CD4-positive, alpha-beta T cell treated with Interleukin-15 for 4 hours (primary cell): ENCODE measurements at places on chromosomes 3 and 15.

GRCh38 chr3:40765884-40766283, 241.1 kb downstream of the ZNF621 start:
- DNase-seq: no peak

DNA sequence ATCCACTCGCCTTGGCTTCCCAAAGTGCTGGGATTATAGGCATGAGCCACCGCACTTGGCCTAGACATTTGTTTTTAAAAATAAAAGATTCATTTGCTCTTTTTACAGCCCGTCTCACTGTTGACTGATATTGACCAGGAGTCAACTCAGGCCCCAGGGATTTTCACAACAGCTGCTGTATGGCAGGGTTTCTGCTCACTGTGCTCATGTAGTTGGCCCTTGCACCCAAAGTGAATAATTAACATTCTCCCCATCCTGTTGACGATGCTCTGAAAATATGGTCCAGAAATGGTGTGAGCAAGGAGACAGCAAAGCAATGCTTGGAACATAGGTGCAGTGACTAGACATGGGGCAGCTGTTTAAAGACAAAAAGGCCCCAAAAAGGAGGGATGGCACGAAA, 2.9 kb upstream of the CCR5 start:
- DNase-seq: no peak

- no peak for DNase-seq
Measured at GRCh38 chr15:55800216-55800615, 57.3 kb upstream of the PRTG start.

DNA sequence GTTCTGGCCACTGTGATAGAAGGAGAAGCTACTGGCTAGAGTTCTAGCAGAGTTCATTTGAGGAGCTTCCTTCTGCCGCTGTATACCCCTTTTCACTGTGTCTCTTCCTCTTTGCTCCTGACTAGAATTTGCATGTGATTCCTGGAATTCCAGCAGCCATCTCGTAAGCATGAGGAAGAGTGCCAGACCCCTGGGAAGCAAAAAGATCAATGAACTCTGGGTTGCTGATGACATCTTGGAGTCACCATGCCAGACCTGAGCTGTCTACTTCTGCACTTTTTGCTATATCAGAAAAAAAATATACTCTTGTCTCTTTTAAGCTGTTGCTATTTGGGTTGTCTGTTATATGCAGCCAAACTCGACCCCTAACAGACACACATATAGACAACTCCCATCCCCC, 3.7 kb upstream of the ADAMTS17 start:
- DNase-seq: no peak

- no peak for DNase-seq
Measured at GRCh38 chr3:129077222-129077621, 16.6 kb downstream of the GP9 start.

GRCh38 chr3:97694876-97695275, 69.7 kb upstream of the ARL6 start:
- DNase-seq: no peak

DNA sequence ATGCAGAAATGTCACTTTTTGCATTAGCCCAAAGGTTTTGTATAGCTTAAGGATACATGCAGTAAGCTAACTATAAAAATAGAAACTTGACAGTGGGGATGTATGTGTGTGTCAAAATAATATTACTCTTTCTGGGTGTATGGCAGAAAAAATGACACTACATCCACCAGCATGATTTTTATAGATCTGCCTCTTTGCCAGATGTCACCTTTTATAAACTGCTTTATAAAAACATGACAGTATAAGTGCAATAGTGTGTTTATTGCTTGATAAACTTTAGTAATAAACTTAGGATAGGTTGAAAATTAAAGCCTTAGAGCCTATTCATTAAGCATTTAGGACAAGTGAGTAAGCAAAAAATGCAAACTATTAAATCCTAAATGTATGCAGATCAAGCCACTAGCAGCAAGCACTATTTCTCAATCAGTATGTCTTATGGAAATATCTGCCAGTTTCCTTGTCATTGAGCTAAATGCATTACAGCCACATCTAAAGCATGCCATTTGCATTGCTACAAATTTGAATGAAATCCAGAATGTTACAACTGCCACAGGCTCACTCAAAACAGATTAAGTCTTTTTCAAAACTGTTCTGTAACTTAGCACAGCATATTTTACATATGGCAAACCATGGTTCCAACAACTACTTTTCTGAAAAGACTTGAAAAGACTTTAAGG, 935.0 kb downstream of the FHIT start:
- DNase-seq: no peak
